MCF 10A (cell line): ENCODE measurements at places on chromosomes 5 and 9. TPM values are rescaled to one million over a fixed set of nuclear protein-coding genes. Genes with fewer than 3 reads are reported as not detected.

DNA sequence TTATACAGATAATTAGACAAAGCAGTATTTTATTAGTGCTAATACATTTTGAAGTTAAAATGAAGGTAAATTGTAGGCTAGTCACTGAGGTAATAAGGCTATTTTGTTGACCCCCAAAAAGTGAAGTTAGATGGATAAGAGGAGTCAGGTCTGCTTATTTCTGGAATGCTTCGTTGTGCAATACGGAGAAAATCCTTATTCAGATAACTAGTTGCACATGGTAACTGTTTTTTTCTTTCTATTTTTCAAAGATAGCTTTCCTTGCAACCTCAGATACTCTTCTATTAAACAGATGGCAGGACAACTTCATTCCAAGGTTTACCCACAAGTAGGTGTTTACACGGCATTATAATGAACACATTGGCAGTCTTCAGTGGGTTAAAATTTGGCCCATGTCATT lies 101.1 kb downstream of the TMEM174 start:
- DNase-seq: no peak
- H3K4me3 ChIP-seq: no peak overlapping the region
- no peaks in the 10 kb centered on the region for H3K27me3 ChIP-seq
- H3K36me3 ChIP-seq: no peaks in the 10 kb centered on the region

- H3K36me3 ChIP-seq: no peaks in the 10 kb centered on the region
- H3K27ac ChIP-seq: no peak overlapping the region
- DNase-seq: no peak
Observed at GRCh38 chr5:172188893-172189692, 1.1 kb upstream of the STK10 start.

The CARD6 gene
- total RNA-seq: 5.6 and 6.6 TPM in 2 replicates

DNA sequence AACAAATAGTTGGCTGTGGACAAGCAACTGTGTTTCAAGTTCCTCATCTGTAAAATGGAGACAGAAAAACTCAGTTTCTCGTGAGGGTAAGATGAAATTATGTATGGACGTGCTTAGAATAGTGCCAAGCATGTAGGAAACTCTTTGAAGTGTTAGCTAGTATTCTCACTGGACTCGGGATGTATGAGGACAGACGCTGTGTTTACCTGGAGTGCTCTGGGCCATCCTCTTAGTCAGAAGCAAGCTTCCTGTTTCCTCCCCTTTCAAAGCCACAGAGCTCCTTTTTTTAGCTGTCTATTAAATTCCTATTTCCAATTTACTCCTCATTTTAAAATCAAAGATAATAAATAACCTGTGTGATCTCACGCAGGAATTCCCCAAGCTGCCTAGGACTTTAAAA lies 23.8 kb upstream of the IQGAP2 start:
- no peak overlapping the region for H3K27ac ChIP-seq
- DNase-seq: peak; percentile 13
- H3K27me3 ChIP-seq: no peaks in the 10 kb centered on the region
- H3K4me3 ChIP-seq: no peak overlapping the region

The KCNMB1 gene
- not detected in 2 replicates for total RNA-seq

- no peak overlapping the region for H3K4me3 ChIP-seq
- H3K4me1 ChIP-seq: peaks cover 13% of the 10 kb centered on the region
- peaks cover 29% of the 10 kb centered on the region for H3K36me3 ChIP-seq
- H3K27me3 ChIP-seq: no peaks in the 10 kb centered on the region
Observed at GRCh38 chr5:34005211-34005610, 2.6 kb downstream of the AMACR start.

DNA sequence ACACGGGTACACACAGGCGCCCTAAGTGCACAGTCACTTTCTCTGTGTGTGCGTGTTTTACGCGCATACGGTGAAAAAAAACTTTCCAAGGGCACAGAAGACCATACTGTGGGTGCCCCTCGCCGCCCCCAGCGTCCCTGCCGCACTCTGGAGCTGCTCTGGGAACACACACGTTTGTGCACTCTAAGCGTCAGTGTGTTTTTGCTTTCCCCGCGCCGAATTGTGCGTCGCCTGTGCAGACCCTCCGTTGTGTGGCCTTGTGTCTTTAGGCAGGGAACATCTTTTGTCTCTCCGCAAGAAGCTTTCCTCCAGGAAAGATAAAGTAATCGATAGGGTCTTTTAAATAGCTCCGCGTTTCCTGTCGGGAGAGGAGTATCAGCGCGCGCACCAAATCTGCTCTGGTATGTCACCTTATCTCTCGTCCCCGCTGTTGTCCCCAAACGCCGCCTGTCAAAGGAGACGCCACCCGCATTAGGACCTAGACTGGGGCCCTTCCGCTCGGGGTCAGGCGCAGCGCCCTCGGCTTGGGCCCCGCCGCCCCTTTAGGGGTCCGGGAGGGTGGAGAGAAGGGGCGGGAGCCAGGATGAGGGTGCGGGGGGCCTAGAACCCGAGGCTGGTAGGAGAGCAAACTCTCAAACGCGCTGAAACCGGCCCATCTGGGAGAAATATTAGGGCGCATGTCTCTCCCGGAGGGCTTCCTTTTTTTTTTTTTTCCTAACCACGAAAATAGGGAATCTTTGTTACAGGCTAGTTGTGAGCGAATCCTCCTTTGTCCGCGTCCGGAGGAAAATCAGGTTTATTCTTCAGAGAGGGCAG lies 10.5 kb upstream of the NKX2-5 start:
- peaks cover 11% of the 10 kb centered on the region for H3K27me3 ChIP-seq
- DNase-seq: no peak

- DNase-seq: no peak
- no peak overlapping the region for H3K27ac ChIP-seq
- peaks cover 5% of the 10 kb centered on the region for H3K4me1 ChIP-seq
- no peak overlapping the region for H3K4me3 ChIP-seq
Observed at GRCh38 chr5:27130587-27130986, 92.2 kb upstream of the CDH9 start.

The PCDHA9 gene
- 0.25 and 0.28 TPM in 2 replicates for total RNA-seq

DNA sequence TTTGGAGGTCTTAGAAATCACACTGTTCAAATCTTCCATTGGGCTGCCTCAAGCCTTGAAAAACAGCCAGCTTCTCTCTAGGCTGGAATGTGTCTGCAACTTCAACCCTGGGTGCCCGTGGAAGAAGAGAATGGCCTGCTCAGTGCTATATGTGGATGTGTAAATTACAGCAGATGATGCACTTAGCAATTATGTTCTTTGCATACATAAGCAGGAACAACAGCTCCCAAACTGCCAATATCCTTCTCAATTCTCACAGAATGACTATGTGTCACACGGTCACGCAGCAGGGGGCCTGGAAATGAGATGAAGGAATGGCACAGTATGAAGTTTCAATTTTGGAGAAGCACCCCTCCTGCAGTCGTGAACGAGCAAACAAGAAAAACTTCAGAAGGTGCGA lies 175.2 kb upstream of the SMARCA2 start:
- no peak for DNase-seq
- no peak overlapping the region for H3K4me3 ChIP-seq
- no peak overlapping the region for H3K27ac ChIP-seq
- H3K27me3 ChIP-seq: no peaks in the 10 kb centered on the region

DNA sequence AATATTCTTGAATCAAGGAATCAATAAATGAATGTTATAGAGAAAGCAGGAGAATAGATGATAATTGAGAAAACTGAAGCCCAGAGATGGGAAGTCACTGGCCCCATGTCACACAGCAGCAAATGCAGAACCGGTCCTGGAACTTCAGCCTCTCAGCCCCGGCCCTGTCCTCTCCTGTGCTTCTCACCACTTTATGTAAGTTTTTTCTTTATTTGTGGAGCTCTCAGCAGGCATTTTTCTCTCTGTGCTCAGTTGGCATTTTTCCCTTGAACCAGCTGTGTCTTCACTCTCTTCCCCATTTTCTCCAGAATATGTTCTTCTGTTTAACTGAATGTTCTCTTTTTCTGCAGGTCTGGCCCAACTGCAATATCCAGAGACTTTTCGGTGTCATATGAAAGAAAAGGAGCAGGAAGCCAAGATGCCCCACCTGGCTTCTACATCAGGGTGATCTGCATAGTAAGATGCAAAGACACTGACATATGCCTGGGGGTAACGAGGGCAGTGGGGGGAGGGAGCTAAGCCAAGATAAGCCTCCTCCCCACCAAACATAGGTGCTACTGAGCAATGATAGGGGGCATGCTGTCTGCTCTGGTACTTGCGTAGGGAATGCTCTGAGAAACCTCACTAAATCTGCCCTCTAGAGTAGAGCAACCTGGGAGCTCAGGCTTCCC lies 12.8 kb upstream of the LCP2 start:
- no peaks in the 10 kb centered on the region for H3K36me3 ChIP-seq
- no peak overlapping the region for H3K4me3 ChIP-seq
- H3K4me1 ChIP-seq: peaks cover 31% of the 10 kb centered on the region
- no peak overlapping the region for H3K27ac ChIP-seq
- DNase-seq: no peak

DNA sequence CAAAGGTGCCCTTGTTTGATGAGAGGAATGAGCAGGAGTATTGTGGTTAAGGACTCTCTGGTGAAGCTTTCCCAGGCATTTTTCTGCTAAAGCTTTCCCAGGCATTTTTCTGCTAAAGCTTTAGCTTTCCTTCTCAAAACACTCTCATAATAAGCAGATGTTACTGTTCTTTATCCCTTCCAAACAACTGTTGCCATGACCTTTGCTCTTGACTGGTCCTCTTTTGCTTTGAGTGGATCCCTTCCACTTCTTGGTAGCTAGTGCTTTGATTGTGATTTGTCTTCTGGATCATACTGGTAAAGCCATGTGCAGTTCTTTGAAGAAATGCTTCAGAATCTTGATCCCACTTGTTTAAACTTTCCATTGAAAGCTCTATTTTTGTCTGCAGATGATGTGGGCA lies 85.8 kb downstream of the GPBP1 start:
- no peak for DNase-seq
- H3K27ac ChIP-seq: peak overlapping the region; percentile 63
- no peaks in the 10 kb centered on the region for H3K27me3 ChIP-seq
- peaks cover 70% of the 10 kb centered on the region for H3K36me3 ChIP-seq
- H3K4me3 ChIP-seq: no peak overlapping the region

DNA sequence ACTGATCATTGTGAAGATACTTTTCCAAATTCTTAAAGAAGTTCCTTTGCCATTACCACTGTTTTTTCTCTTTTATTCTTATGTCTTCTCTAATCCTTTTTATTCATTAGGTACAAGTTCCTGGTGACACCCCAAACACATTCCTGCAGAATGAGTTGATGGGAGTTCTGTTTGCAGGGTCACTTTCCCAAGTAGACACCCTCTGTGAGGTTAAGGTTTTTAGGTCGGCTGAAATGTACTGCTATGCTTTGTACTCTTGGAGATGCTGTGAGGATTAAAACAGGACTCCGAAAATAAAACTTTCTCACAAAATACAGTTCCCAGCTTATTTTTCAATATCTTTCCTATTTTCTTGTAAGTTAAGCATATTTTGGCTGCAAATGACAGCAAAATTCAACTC lies 143.3 kb upstream of the TLE4 start:
- no peak for DNase-seq
- H3K27ac ChIP-seq: no peak overlapping the region
- no peaks in the 10 kb centered on the region for H3K27me3 ChIP-seq
- H3K36me3 ChIP-seq: no peaks in the 10 kb centered on the region
- H3K4me3 ChIP-seq: no peak overlapping the region

The IFNA7 gene
- total RNA-seq: not detected in 2 replicates

GRCh38 chr5:106906199-106906598 lies 764.5 kb downstream of the EFNA5 start:
- no peak for DNase-seq
- no peaks in the 10 kb centered on the region for H3K4me1 ChIP-seq
- no peaks in the 10 kb centered on the region for H3K27me3 ChIP-seq
- no peak overlapping the region for H3K27ac ChIP-seq

The NPR3 gene
- total RNA-seq: 0.84 and 1.1 TPM in 2 replicates

GRCh38 chr5:56640763-56641406 lies 174.5 kb upstream of the MAP3K1 start:
- no peaks in the 10 kb centered on the region for H3K36me3 ChIP-seq
- H3K27me3 ChIP-seq: no peaks in the 10 kb centered on the region
- no peak overlapping the region for H3K27ac ChIP-seq
- no peak overlapping the region for H3K4me3 ChIP-seq

DNA sequence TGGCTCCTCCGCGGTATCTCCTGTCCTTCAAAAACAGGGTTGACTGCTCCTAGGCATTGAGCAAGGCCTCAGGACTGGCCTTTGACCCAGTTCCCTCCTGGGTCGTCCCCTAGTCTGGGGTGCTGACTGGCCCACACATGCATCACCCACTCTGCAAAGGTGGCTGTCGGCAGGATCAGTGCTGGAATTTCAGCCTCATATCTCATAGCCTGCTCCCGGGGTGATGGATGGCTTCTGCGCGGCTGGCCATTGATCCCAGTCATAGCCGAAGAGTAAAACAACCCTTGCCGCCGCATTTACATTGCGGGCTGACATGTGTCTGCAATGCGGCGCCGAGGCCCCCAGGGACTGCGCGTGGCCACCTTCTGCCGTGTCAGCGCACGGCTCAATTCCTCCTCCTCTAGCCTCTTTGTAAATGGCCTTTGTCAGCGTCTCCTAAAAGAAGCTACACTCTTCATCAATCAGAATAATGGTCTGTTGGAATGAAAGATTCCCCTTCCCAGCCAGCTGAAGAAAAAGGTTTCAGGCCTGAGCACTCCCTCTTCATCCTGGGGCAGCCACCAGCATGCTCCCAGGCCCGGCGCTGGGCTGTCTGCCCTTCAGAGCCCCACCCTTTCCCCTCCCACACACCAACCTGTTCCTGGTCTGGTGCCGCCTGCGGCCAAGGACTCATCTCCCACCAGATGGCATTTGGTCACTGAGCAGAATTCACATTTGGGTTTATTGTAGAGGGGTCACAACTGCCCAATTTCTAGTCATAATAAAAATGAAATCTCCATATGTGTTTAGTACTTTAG lies 159.0 kb downstream of the PJA2 start:
- no peak overlapping the region for H3K27ac ChIP-seq
- DNase-seq: no peak
- H3K36me3 ChIP-seq: peaks cover 4% of the 10 kb centered on the region
- no peaks in the 10 kb centered on the region for H3K27me3 ChIP-seq

- no peak overlapping the region for H3K4me3 ChIP-seq
- H3K36me3 ChIP-seq: peaks cover 57% of the 10 kb centered on the region
- no peak for DNase-seq
- no peaks in the 10 kb centered on the region for H3K27me3 ChIP-seq
Observed at GRCh38 chr5:132480893-132481595, 9.5 kb downstream of the IRF1 start.

- H3K27me3 ChIP-seq: no peaks in the 10 kb centered on the region
- no peak overlapping the region for H3K27ac ChIP-seq
Observed at GRCh38 chr9:18346745-18347144, 127.2 kb upstream of the ADAMTSL1 start.

DNA sequence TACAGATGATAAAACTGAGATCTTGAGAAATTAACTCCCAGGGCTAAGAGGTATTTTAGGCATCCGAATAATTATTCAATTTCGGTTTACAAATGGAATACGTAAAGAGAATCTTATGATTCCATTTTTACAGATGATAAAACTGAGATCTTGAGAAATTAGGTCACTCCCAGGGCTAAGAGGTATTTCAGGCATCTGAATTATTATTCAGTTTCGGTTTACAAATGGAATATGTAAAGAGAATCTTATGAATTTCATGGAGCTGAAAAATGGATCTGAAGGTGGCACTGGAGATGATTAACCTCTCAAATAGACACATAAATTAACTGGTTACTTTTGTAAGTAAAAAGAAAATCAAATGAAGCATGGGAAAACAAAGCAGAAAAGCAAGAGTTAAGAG lies 44.2 kb downstream of the FGF1 start:
- no peak overlapping the region for H3K27ac ChIP-seq
- peaks cover 26% of the 10 kb centered on the region for H3K4me1 ChIP-seq
- no peaks in the 10 kb centered on the region for H3K27me3 ChIP-seq
- DNase-seq: no peak
- H3K4me3 ChIP-seq: no peak overlapping the region
- H3K36me3 ChIP-seq: no peaks in the 10 kb centered on the region

The NKD2 gene
- total RNA-seq: 0.21 and 0.32 TPM in 2 replicates

- no peak overlapping the region for H3K4me3 ChIP-seq
- H3K4me1 ChIP-seq: peaks cover 5% of the 10 kb centered on the region
- H3K27me3 ChIP-seq: no peaks in the 10 kb centered on the region
- no peak overlapping the region for H3K27ac ChIP-seq
- H3K36me3 ChIP-seq: peaks cover 10% of the 10 kb centered on the region
Observed at GRCh38 chr9:116243708-116244107, 90.1 kb downstream of the PAPPA start.
